ENCODE measurements at places on chromosomes 5 and 9. TPM values are rescaled to one million over a fixed set of nuclear protein-coding genes. Genes with fewer than 3 reads are reported as not detected.

- peak; percentile 86 for DNase-seq
Observed at GRCh38 chr9:34611811-34612787, at the start of gene RPP25L. TSS of gene RPP25L (minus strand) at chr9:34612097. CDS start at chr9:34611296, 801 bp downstream.

- no peak for DNase-seq
Observed at GRCh38 chr5:80502800-80503199, 14.9 kb downstream of the FAM151B start.

GRCh38 chr5:172133359-172134029, 54.5 kb downstream of the STK10 start:
- peak; percentile 12 for DNase-seq

DNA sequence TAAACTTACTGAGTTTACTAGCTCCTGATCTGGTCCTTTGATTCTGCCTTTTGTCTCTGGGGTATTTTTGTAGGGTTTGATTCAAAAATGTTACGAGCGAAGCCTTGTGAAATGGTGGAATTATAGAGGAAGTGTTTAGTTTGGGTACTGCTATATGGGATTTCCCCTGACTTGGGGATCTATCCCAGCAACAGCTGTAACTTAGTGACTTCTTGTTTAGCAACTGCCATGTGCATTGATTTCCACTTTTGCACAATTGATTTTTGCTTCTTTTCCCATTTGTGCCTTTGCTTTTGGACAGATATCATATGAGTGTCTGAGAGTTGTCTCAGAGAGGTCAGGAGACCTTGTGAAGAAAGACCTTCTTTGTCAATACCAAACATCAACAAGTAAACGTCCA, 248.5 kb upstream of the DAP start:
- no peak for DNase-seq

DNA sequence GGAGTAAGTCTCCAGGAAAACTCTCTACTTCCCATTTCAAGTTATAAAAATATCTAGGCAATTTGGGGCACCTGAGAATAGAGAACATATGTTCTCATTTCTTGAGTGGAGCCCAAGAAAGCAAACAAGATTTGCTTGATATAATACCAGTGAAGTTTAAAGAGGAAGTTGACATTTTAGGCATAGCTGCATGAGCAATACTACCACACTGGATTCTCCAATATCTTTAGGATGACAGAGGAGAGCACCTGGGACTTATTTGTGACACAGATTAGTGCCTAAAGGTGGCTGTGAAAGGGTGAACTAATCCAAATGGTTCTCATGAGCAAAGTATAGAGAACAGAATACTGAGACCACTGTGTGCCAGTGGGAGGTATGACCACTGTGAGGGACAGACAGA, 423.5 kb upstream of the RIOK2 start:
- no peak for DNase-seq

GRCh38 chr5:124192716-124193115, 553.7 kb downstream of the ZNF608 start:
- DNase-seq: no peak

- no peak for DNase-seq
Observed at GRCh38 chr9:96491880-96492525, 42.0 kb downstream of the HABP4 start.

DNA sequence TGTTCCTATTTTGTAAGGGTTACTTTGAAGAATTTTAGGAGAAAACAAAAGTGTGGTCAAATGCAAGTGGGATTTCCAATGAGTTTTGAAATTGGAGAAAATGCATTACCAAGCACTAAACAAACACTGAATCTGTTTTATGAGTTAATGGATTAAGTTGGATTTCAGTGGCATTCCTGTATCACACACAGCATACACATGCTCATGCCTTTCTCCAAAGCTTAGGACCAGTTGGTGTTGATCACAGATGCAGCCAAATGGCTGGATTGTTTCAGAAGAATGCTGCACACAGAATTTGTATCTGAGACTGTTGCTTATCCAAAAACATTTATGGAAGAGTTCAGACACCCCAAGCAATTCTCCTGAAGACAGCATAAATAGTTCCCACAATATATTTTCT, 611.1 kb downstream of the ACTL7B start:
- no peak for DNase-seq

GRCh38 chr9:128080206-128080605, 12.2 kb downstream of the SLC25A25 start:
- no peak for DNase-seq

- no peak for DNase-seq
Observed at GRCh38 chr5:88772831-88773230, 110.2 kb downstream of the MEF2C start.

DNA sequence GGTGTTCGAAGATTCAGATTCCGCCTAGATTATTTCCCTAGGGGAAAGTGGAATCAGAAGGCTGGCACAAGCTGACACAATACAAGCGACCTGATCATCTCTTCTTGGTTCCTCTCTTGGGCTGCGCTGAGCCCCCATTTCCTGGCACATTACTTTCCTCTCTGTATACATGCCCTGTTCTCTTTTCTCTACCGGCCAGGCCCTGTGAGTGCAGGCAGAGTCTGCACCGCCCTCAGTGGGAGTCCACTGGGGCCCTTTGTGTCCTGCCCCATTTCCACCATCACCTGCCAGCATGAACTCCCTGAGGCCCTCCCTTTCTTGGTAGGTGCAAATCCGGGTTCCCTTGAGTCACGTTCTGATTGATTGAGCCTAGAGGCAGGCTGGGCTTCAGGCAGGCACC, 287.9 kb downstream of the MSX2 start:
- DNase-seq: no peak

DNA sequence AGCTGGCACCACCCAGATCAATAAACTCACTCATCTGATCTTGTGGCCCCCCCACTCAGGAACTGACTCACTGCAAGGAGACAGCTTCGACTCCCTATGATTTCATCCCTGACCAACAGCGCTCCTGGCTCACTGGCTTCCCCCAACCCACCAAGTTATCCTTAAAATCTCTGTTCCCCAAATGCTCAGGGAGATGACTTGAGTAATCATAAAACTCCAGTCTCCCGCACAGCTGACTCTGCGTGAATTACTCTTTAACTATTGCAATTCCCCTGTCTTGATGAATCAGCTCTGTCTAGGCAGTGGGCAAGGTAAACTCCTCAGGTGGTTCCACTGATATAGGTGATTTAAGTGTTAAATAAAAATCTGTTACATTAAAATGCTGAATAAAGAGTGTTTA, 1.9 kb upstream of the TRIM32 start:
- DNase-seq: no peak

The SH3RF2 gene
- not detected for total RNA-seq

The NUTM2F gene
- total RNA-seq: not detected

The RGS7BP gene
- total RNA-seq: not detected

The MBLAC2 gene
- total RNA-seq: 14.7 TPM

The RFESD gene
- total RNA-seq: 9.1 TPM

Data from CD4-positive, alpha-beta memory T cell (primary cell).